ENCODE measurements at places on chromosomes 11 and 22.

- no peak for DNase-seq
Measured at GRCh38 chr11:115659061-115659963, 155.1 kb upstream of the CADM1 start.

DNA sequence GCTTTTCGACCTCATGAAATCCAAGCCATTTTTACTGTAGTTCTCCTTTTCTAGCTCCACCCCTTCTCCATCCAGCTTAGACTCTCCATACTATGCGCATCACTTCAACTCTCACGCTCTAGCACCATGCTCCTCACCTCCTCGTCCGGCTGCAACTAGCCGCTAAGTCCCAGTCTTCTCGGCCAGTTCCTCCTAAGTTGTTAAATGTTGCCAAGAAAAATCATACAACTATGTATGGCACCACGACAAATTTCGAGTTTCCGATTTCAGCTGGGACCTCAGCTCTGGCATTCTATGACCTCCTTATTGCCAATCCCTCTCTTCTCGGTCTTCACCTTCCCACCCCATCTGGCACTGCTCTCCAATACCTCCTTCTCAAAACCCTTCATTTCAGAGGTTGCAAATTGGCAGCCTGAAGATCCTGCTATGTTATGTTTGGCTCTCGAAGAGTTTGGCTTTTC is 1.0 kb downstream of the ZNF70 start:
- DNase-seq, result no peak

GRCh38 chr11:44409558-44410236 is 99.8 kb upstream of the ALX4 start:
- no peak for DNase-seq

DNA sequence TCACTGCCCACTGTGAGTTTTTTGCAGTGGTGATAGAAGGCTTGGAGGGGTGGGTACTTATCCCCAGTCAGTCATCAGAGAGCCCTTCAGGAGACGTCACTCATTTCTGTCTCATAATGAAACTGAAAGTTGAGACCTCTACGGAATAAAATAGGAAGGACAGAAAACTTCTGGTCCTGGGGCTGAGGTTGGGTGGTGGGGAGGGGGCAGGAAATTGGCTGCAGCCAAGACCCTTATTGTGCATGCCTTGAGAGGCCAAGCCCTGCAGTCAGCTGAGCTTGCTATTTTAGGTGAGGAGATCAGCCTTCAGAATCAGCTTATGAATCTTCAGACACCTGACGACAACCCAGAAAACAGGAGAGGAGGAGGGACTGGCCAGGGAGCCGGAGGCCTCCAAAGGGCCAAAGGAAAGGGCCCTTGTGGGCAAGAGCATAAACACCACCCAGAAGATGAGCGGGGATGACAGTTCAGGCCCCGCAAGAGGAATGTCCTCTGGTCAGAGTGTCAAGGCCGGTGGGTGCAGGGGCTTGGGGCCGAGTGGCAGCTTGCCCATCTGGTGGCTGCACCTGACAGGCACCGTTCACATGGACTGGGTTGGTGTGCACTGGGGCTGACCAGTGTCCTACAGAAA is 17.9 kb upstream of the ADA2 start:
- DNase-seq, result no peak

GRCh38 chr11:32643526-32643925 is 59.9 kb downstream of the EIF3M start:
- no peak for DNase-seq

DNA sequence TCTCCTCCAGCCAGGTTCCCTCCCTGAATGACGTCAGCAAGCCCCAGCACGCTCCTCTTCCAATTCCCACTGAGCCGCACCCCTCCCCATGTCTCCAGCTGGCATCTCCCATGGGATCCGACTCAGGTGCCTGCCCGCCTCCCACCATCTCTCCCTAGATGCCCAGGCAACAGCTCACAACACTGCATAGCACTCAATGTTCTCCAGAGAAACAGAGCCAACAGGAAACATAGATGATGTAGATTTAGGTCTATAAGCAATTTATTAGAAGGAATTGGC is 532.3 kb downstream of the BRD1 start:
- DNase-seq, result no peak

DNA sequence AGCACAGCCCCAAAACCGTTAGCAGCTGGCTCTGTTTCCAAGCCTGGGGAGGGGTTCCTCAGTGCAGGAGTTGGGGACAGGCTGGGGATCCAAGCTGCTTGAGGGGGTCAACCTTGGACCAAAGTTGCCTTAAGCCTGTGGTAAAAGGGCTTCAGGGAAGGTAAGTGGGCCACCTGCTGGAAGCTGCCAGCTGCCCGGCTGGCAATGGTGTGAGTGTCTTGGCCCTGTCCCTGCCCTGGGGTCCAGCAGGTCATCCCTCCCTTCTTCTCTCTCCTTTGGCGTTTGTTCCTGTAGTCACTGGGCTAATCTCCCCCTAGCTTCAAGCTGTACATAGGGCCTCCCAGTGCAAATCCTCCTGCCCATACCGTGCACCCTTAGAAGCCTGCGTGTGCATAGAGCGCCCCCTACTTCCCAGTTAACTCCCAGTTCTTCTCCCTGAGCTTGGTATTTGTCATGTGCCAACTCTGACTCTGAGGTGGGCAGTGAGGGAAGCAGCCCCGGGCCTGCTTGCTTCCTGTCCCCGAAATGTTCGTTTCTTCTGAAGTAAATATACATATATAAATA is 4.4 kb downstream of the TMEM258 start:
- no peak for DNase-seq

DNA sequence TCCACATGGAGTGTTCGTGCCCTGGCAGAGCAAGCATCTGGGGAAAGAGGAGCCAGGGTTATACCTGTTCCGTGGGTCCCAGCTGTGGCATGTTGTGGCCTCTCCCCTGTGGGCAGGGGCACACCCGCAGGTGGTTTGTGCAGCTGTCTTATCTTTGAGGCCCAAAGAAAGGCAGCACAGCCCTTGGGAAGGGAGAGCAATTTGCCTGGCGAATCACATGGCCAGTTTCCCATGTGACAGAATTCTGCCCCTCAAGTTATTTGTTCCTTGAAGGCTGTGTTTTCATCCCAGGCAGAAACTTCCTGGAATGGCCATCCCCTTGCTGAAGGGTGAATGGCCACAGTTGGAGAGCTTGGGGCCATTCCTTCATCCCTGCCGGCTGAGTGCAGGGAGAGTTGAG is 16.4 kb upstream of the COX8A start:
- no peak for DNase-seq

GRCh38 chr11:123640029-123640428 is 14.4 kb downstream of the SCN3B start:
- DNase-seq, result no peak

DNA sequence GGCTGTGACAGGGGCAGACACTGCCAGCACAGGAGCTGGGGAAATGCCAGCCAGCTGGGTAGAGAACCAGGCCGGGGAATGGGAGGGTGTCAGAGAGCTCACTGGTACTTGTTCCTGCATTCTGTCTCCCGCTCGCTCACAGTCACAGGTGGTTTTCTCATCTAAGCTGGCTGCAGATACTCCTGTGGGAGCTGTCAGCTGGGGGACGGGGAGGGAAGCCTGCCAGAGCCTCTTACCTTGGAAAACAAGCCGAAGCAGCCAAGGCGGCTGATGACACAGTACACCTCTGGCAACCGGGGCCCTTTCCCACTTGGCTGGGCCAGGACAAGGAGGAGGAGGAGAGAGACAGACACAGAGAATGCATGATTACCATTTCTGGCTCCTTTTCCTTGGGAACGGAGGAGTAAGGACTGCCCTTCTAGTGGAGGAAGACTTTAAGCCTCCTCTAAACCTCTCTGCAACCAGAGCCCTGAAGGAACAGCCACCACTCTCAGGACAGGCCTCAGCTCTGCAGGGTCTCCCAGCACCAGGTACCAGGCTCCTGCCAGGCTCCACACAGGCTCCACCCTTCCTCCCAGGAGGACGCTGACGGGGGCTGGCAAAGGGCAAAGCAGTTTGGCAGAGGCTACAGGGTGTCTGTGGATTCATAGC is 25.1 kb downstream of the RPL27A start:
- no peak for DNase-seq

GRCh38 chr22:45418056-45418769 is 4.7 kb downstream of the RIBC2 start:
- no peak for DNase-seq

GRCh38 chr11:66728038-66728692 is 851 bp downstream of the SPTBN2 start:
- no peak for DNase-seq

DNA sequence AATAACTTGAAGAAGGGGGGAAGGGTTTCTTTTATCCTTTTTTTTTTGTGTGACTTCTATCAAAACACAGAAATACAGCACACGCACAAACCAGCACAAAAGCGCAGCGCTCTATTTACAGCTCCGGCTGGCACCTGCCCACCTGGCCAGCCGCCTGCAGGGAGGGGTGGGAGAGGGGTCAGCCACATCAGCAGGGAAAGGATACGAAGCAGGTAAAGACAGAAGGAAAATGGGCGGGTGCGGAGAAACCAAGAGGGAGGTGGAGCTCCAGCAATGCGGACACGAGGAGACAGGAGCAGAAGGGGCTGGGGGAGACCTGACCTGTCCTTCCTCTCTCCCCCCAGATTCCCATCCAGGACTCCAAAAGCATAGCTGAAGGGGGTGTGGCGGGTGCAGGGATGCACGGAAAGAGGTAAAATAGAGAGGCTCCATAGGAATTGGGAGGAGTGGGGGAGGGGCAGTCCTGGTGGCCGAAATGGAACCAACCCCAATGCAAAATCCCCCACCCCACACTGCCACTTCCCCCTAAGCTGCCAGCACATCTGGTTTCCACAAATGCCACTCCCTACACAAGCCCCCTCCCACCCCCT is 14.1 kb downstream of the CXCR5 start:
- DNase-seq, result no peak

DNA sequence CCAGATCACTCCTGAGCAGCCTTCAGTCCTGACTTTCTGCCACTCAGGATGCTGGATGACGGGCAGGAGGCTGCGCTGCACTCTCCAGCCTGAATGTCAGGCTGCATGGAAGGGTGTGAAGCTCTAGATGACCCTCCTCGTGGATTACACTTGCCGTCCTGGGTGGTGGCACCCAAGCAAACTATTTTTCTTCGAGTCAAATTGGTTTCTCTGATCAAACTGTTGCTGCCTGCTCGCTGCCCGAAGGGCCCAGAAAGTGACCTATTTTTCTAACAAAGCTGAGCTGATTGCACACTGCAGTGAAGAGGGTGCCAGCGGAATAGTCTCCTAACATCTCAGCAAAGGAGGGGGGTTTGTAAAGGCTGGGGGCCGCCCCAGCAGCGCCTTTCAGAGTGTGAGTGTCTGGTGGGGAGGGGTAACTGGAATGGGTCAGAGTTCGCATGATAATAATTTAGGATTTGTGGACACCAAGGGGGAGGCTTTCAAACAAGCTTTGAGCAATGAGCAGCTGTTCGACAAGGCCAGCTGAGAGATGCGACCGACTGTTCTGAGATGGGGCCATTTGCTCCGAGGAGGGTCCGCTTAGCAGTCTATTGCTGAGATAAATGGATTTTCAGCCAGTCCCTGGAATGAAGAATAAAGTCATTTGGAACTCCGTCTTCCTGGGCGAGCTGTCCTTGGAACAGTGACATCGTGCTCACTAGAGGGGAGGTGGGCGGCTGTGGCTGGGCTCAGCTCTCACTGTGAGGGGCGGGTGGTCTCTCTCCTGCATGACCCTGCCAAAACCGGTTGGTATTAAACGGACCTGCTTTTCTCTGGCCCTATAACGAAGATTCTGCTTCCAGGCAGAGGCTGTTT is 537.6 kb downstream of the BRD1 start:
- no peak for DNase-seq

DNA sequence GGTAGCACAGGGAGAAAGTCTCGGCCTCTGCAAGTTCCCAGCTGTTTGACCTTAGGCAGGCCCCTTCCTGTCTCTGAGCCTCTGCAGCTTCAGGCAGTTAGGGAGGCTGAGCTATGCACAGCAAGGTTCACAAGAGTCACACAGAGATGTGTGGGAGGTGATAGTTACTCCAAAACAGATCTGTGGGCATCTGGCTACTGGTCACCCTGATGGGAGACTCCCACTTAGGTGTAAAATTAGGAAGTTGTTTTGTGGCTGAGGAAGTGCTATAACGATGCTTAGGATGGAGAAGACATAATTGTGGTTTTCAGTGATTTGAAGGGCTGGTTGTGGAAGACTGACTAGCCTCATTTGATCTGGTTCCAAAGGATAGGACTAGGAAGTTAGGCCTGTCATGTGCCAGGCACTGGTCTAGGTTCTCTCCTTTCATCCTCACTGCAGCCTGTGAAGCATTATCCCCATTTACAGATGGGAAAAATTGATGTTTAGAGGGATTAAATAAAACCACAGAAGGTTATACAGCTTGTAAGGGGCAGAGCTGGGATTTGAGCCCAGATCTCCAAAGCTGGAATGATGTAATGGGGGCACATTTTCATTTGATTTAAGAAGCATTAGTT is 13.5 kb downstream of the ACO2 start:
- DNase-seq, result no peak

DNA sequence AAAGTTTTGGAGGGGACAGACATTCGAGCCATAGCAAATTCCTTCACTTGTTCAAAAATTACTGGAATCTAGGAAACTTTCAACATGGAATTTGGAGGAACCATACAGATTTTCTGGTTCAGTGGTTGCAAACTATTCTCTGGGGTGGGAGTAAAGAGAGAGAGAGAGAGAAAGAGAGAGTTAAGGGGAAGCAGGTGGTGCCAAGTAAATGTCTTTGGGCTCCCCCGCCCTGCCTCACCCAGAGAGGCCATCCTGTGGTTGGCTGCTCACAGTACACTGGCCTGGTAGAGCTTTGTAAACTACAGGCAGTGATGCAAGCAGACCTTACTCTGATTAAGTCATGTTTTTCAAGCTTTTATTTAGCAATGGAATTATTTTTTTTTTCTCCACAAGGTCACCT is 82.6 kb downstream of the ADAMTS15 start:
- DNase-seq, result no peak

- DNase-seq, result no peak
Measured at GRCh38 chr11:68998390-68998911, 14.6 kb downstream of the MRGPRF start.

- DNase-seq, result no peak
Measured at GRCh38 chr22:41092847-41093411, 537 bp downstream of the EP300 start.

GRCh38 chr22:44561139-44561840 is 63.3 kb upstream of the RTL6 start:
- no peak for DNase-seq

GRCh38 chr11:95338430-95338991 is 107.5 kb upstream of the SESN3 start:
- DNase-seq, result no peak

GRCh38 chr11:127345819-127346459 is 345.4 kb upstream of the KIRREL3 start:
- no peak for DNase-seq

GRCh38 chr11:46410021-46410420 is 18.4 kb upstream of the CHRM4 start:
- DNase-seq, result no peak
